Body of pancreas (tissue), 4 donors: ENCODE measurements at places on chromosomes 7 and 10. TPM values are rescaled to one million over a fixed set of nuclear protein-coding genes. Genes with fewer than 3 reads are reported as not detected.

GOLGA7B gene
- 12.5 TPM for total RNA-seq

MTURN gene
- 19.8 TPM for total RNA-seq

NANOS1 gene
- total RNA-seq, result 4.4 TPM

BLNK gene
- 55.4 TPM for total RNA-seq

ACSL5 gene
- total RNA-seq, result 9.6 TPM

CXCL12 gene
- total RNA-seq, result 158 TPM

FAM25C gene
- not detected for total RNA-seq

SAP25 gene
- total RNA-seq, result not detected

IGF2BP3 gene
- total RNA-seq, result 1.3 TPM

JCAD gene
- total RNA-seq, result 15.3 TPM

SCIN gene
- total RNA-seq, result not detected

PRPF18 gene
- total RNA-seq, result 13.8 TPM

MBL2 gene
- total RNA-seq, result not detected

ZNF3 gene
- 46.5 TPM for total RNA-seq

PPP1R17 gene
- total RNA-seq, result not detected

ELN gene
- 92.6 TPM for total RNA-seq

WNT8B gene
- total RNA-seq, result not detected

SPDYE2 gene
- total RNA-seq, result not detected

TMEM176A gene
- 27.5 TPM for total RNA-seq

CYP17A1 gene
- total RNA-seq, result not detected

SSBP1 gene
- total RNA-seq, result 52.9 TPM

OIT3 gene
- total RNA-seq, result not detected
